ENCODE measurements at places on chromosomes 3 and 15.

DNA sequence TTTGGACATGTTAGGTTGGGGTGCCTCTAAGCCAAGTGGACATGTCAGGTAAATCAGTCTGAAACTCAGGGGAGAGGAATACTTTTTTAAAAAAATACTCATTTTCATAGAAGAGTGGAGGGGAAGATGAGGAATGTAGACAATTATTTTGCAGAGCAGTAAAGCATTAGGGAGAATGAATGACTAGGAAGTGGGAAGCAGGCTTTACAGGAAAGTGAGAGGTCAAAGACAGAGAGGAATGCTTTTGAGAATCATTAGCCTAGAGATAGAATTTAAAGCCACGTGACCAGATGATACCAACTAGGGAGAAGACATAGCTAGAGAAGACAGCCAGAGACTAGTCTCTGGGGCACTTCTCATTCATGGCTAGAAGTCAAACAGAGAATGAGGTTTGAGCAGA is 91.0 kb downstream of the RAD18 start:
- H3K27me3 ChIP-seq = no peaks in the 10 kb centered on the region
- H3K4me3 ChIP-seq = no peak overlapping the region
- H3K36me3 ChIP-seq = peaks cover 2% of the 10 kb centered on the region
- no peaks in the 10 kb centered on the region for H3K4me1 ChIP-seq
- H3K27ac ChIP-seq = no peak overlapping the region
- DNase-seq = no peak

DNA sequence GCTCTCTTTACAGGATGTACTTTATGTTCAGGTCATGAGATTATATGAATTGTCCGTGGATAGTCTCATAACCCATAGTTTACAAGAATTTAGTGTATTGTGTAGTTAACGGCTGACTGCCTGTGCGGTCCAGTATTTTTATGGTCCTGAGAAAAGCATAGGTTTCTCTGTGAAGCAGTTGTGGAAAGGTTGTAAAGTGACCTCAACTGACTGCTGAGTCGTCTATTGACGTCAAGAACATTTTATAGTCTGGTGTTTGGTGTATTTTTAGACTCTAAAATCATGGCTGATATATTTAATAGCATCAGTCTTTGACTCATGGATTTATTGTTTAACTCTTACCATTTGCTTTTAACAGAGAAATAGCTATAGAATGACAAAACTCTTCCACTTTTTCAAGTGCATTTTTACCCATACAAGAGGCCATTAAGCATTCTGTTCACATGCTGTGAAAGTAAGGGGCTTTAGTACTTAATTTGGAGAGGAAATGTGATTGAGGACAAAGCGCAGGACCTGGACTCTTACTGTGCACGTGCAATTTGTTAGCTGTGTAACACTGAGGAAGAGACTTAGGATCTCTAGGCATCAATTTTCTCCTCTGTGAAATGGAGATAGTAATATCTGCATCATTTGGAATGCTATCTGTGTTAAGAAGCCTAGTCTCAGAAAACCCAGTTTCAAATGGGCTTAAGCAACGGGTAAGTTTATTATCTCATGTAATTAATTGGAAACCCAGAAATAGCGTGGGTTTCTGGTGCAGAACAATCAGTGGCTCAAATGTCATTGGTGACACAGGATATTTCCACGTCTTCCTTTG is 240.8 kb downstream of the NFKBIZ start:
- H3K4me3 ChIP-seq = no peak overlapping the region
- H3K27me3 ChIP-seq = no peaks in the 10 kb centered on the region
- H3K36me3 ChIP-seq = peaks cover 3% of the 10 kb centered on the region
- DNase-seq = no peak
- H3K27ac ChIP-seq = no peak overlapping the region
- peaks cover 52% of the 10 kb centered on the region for H3K4me1 ChIP-seq

DNA sequence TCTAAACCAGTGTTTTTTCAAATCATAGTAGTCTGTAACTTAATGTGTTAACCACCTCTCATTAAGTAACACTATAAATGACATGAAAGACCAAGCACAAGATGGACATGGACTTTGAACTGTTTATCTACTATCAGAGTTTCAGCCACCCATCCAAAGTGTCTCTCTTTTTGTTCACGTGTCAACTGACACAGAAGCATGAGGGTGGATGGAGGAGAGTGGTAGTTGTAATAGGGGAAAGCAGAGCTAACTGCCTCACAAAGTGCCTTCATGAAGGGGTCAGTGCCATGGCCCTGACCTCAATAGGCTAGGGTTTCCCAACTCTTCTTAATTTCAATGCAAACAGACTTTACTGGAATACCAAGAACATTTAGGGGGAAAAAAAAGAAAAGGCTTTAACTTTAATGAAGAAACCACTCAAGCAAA is 32.1 kb upstream of the TRPM7 start:
- no peaks in the 10 kb centered on the region for H3K4me1 ChIP-seq
- H3K27me3 ChIP-seq = no peaks in the 10 kb centered on the region
- no peak for DNase-seq
- peaks cover 31% of the 10 kb centered on the region for H3K36me3 ChIP-seq
- no peak overlapping the region for H3K4me3 ChIP-seq
- H3K27ac ChIP-seq = no peak overlapping the region

DNA sequence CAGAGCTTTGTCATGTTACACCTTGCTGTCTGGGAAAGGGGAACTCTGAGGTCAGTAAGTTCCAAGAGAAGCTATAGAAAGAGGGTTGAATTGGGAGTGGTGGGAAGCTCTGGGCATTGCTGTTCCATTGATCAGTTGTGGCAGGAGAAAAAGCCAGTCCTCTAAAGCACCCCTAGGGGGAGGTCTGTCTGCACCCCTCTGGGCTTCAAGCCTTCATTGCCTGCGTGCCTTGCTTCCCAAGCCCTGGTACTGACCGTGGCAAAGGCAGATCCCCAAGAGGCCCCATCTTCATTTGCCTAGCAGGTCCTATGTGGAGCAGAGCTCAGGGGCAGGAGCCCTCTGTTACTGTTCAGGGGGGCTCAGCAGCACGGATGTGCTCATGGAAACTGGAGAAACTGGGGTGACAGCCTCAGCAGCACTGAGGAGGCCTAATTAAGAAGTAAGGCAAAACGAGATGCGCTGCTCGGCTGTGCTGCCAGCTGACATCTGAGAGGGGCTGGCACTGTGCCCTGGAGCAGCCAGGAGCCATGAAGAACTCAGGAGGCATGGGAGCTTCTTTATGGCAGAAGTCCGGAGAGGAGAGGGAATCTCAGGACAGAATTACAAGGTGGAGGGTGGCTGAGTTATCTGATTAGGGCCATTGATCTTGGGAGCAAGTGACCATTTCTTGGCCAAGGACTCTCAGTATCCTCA is 270.9 kb downstream of the RPLP1 start:
- no peak for DNase-seq
- peaks cover 71% of the 10 kb centered on the region for H3K4me1 ChIP-seq
- H3K36me3 ChIP-seq = peaks cover 3% of the 10 kb centered on the region
- no peak overlapping the region for H3K27ac ChIP-seq
- no peak overlapping the region for H3K4me3 ChIP-seq

- peaks cover 6% of the 10 kb centered on the region for H3K4me1 ChIP-seq
- H3K4me3 ChIP-seq = no peak overlapping the region
- H3K27ac ChIP-seq = no peak overlapping the region
- no peak for DNase-seq
- H3K27me3 ChIP-seq = no peaks in the 10 kb centered on the region
These were observed 39.5 kb downstream of the TNIK start for GRCh38 chr3:171420667-171421066.

GRCh38 chr15:48672206-48672605 is 26.7 kb upstream of the FBN1 start:
- DNase-seq = no peak
- H3K4me3 ChIP-seq = no peak overlapping the region
- H3K27ac ChIP-seq = no peak overlapping the region
- H3K4me1 ChIP-seq = no peaks in the 10 kb centered on the region

- no peak for DNase-seq
- H3K4me3 ChIP-seq = no peak overlapping the region
- no peak overlapping the region for H3K27ac ChIP-seq
These were observed 398.9 kb upstream of the THBS1 start for GRCh38 chr15:39181940-39182339.

GRCh38 chr15:78421238-78421965 is 16.6 kb upstream of the IREB2 start:
- H3K27ac ChIP-seq = no peak overlapping the region
- H3K4me3 ChIP-seq = no peak overlapping the region
- H3K36me3 ChIP-seq = no peaks in the 10 kb centered on the region

GRCh38 chr3:150063237-150063636 is 92.5 kb upstream of the PFN2 start:
- no peaks in the 10 kb centered on the region for H3K4me1 ChIP-seq
- no peak overlapping the region for H3K4me3 ChIP-seq
- no peak overlapping the region for H3K27ac ChIP-seq
- no peaks in the 10 kb centered on the region for H3K36me3 ChIP-seq
- no peak for DNase-seq

GRCh38 chr3:53049987-53050386 is 4.1 kb upstream of the SFMBT1 start:
- H3K4me1 ChIP-seq = peaks cover 10% of the 10 kb centered on the region
- no peaks in the 10 kb centered on the region for H3K36me3 ChIP-seq
- H3K27ac ChIP-seq = no peak overlapping the region
- peaks cover 15% of the 10 kb centered on the region for H3K27me3 ChIP-seq

DNA sequence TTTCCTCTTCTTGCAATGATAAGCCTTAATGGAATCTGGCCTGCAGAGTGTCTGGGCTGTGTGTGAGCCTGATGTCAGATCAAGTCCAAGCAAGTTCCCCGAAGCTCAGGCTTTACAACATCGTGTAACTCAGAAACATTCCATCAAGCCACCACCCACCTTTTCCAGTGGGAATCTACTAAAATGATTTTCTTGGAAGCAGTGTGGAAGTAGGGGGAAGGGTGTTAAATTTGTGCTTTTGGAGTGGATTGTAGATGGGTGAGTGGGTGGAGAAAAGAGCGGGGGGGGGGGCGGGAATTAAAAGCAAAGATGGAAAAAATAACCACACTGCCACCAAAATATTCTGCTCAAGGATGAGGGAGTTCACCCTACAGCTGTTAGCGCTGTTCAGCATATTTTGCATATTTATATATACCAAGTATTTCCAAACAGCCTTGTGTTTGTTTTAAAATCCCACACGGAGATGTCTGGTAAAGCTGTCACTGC is 53.6 kb downstream of the VGLL3 start:
- no peaks in the 10 kb centered on the region for H3K36me3 ChIP-seq
- no peak overlapping the region for H3K27ac ChIP-seq
- H3K4me3 ChIP-seq = no peak overlapping the region

GRCh38 chr15:63335543-63336240 is 46.0 kb downstream of the CA12 start:
- DNase-seq = no peak
- H3K27ac ChIP-seq = no peak overlapping the region
- H3K4me1 ChIP-seq = no peaks in the 10 kb centered on the region
- no peak overlapping the region for H3K4me3 ChIP-seq
- no peaks in the 10 kb centered on the region for H3K36me3 ChIP-seq

DNA sequence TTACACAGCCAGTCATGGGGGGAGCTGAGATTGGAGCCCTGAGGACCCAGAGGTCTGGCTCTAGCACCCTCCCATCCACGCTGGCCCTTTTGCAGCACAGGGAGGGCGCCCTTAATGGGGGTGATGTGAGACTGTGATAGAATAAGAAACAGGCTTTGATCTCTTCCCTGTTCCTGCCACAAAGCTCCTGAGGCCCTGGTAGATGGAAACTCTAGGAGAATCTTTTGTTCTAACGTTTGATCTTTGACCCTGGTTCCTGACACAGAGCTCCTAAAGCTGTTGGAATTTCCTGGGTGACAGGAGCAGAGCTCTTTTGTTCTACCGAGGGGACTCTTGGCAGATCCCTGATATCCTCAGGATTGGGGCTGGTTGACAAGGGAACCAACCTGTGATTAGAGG is 1.2 kb upstream of the UROC1 start:
- H3K4me3 ChIP-seq = no peak overlapping the region
- H3K27ac ChIP-seq = no peak overlapping the region
- no peaks in the 10 kb centered on the region for H3K4me1 ChIP-seq
- peaks cover 15% of the 10 kb centered on the region for H3K27me3 ChIP-seq

All from T-helper 2 cell treated with Interferon-gamma antibody and Interleukin-4, amounts not matched to agents 5 μg/mL and 100 μg/mL, for 36 hours (primary cell).